ENCODE measurements at places on chromosomes 2 and 18. TPM values are rescaled to one million over a fixed set of nuclear protein-coding genes. Genes with fewer than 3 reads are reported as not detected.
A peak's percentile ranks its signal among the peaks of the same experiment; 100 is the strongest.

The NEU2 gene
- not detected for polyA plus RNA-seq

The CDK15 gene
- polyA plus RNA-seq, result not detected

The APCDD1 gene
- polyA plus RNA-seq, result 1.2 TPM

- no peak overlapping the region for H3K4me3 ChIP-seq
- no peaks in the 10 kb centered on the region for H3K27me3 ChIP-seq
- H3K27ac ChIP-seq, result no peak overlapping the region
- no peaks in the 10 kb centered on the region for H3K36me3 ChIP-seq
These were observed 647.1 kb upstream of the CRIM1 start for GRCh38 chr2:35708411-35708923.

DNA sequence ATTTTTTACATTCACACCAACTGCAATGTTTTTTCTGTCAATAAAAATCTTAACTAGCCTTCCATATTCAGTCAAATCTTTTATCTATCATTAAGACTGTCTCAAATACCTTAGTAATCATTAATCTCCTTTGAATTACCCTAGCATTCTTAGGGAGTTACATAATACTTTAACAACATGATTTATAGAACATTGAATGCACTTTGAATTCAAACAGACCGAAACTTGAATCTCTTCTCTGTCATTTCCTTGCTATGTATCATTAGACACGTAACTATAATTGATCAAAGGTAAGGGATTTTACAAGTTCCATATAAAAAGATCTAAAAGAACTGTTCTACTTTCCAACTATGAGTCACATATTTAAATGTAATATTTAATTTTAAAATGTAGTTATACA is 330.9 kb downstream of the RIT2 start:
- H3K4me1 ChIP-seq, result no peaks in the 10 kb centered on the region
- no peak overlapping the region for H3K27ac ChIP-seq
- no peak for DNase-seq
- H3K27me3 ChIP-seq, result no peaks in the 10 kb centered on the region

DNA sequence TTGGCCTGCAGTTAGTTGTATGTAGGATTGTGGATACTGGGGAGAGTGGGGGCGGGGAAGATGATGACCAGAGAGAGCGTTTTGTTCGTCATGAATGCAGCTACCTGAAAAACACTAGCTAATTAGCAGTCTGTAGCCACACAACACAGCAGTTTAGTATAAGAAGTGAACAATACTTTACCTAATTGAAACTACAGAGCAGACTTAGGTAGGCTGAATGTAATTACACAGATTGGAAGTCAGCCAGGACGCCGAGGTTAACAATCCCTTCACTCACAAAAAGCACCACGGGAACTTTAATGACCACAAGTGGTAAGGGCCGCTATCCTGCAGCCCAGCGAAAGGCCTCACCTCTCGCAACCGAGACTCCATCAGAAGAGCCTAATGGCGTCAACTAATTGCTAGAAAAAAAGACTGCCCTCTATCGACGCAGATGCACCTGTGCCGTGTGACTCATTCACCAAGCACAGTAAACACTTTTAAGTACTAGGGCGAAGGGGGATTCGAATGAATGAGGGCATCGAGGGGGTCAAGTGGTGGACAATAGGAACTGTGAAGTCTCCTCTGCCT is 591.0 kb downstream of the ARHGAP15 start:
- no peak overlapping the region for H3K27ac ChIP-seq
- H3K36me3 ChIP-seq, result no peaks in the 10 kb centered on the region
- no peaks in the 10 kb centered on the region for H3K27me3 ChIP-seq

DNA sequence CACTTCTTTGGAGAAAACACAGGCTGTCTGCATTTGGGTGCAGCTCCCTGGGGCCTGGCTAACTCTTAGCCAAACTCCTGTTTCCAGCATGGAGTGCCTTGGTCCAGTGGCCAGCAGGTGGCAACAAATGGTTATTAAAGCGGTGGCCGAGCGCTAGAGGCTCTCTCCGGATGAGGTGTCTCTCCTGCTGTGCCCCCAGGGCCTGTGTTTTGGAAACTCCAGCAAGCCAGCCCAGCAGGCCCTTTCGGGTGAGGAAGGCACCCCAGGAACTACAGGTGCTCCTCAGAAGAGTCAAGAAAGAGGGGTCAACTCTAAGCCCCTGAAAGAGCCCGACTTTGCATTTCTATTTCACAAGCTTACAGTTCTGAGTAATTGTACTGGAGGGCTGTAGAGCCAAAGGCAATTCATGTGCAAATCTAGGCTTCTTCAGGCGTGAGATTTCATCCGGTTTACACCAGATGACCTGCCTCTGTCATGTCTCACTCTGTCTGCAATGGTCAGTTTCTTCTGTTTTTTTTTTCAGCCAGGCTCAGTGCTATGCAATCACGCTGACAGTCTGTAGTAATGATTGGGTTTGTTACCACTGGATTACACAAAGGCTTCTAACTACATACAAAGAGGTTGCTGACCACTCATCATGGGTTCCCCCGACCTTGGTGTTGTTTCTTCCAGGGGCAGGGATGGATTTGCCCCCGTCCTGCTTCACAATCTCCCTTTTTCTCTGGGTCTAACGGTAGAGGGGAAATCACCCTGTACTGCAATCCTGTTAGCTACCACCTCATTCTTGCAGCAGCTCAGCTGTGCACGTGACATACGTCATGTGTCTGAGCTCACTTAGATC is 7.6 kb upstream of the CHRNA1 start:
- H3K36me3 ChIP-seq, result no peaks in the 10 kb centered on the region
- H3K4me1 ChIP-seq, result peaks cover 8% of the 10 kb centered on the region
- DNase-seq, result peak; percentile 70
- no peak overlapping the region for H3K4me3 ChIP-seq
- H3K27me3 ChIP-seq, result no peaks in the 10 kb centered on the region

All from CD14-positive monocyte (primary cell).